ENCODE measurements at places on chromosomes 12 and 14.
A peak's percentile ranks its signal among the peaks of the same experiment; 100 is the strongest.

DNA sequence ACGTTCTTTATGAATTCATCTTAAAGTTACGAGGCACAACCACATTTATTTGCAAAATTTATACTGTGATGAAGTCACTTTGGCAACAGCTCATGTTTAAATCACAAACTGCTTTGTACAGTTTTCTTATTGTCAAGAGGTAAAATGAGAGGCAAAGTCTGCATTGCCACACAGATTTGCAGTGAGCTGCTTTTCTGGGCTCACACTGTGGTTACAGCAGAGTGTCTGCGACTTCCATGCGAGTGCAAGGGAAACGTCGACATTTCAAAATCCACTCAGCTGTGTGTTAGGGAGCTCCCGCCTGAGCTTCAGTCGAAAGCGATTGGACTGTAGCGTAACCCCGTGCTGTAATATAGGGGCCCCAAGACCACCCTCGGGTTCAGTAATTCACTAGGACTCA, 13.0 kb downstream of the MTA1 start:
- no peak for DNase-seq

DNA sequence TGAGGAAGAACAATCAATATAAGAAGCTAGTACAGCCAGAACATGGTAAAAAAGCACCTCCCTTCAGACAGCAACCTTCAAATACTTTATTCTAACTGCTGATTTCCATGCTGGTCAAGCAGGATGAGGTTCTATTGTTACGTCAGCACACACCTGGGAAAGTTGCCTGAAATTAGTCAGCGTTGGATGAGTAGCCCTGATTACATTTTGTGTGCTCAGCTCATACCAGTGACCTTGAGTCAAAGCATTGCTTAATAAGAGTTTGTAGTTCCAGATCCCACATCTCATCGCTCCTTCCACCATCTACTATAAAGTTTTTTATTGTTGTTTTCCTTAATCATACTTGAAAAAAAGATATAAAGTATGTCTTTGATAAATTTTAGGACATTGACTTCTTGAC, 361.5 kb downstream of the EGLN3 start:
- DNase-seq, result no peak

- DNase-seq, result no peak
These were observed 104.0 kb downstream of the CALM1 start for GRCh38 chr14:90500665-90501370.

DNA sequence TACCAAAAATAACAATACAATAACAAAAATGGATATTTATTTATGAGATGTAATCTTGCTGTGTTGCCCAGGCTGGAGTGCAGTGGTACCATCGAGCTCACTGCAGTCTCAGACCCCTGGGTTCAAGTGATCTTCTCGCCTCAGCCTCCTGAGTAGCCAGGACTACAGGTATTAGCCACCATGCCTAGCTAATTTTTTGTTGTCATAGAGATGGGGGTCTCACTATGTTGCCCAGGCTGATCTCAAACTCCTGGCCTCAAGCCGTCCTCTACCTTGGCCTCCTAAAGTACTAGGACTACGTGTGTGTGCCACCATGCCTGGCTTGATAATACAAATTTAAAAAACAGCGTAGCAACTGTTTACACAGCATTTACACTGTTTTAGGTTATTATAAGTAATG, 23.1 kb downstream of the ARHGAP5 start:
- no peak for DNase-seq

DNA sequence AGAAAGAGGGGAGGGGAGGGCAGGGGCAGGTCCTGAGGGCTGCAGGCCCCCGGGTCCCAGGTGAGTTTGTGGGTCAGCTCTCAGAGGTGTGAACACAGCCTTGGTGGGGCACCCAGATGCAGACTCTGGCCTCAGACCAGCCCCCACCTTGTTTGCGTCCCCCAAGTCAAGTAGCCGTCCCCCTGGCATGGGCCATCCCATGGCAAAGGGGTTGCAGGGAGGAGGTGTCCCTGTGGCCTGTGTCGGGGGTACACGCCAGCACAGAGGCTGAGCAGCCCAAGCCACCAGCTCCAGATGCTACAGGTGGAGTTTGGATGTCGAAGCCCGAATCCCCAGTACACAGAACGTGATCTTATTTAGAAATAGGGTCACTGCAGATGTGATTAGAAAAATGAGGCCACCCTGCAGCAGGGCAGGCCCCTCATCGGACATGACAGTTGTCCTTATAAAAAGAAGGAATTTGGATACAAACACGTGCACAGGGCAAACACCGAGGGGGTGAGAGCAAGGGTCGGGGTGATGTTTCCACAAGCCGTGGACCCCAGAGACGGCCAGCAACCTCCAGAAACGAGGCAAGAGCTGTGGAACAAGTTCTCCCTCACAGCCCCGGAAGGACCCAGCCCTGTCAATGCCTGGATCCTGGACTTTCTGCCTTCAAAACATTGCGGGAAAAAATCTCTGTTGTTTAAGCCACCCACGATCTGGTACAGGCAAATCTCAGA, 141.2 kb upstream of the C14orf180 start:
- no peak for DNase-seq

DNA sequence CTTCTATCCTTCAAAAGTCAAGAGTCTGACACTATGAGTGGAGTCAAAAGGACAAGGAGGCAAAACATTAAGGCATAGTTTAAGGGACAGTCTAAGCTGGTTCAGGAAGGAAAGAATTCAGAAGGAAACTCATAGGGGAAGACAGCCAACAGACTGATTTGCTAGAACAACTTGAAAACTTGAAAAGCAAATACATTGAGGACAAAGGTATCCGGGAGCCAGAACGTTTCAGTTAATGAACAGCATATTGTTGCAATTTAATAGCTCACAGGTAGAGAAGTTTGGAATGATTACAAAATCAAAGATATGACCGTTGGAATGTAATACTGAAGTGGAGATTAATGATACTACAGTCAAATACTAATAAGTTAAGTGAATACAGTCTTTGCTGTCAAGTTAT, 312.8 kb upstream of the RPL10L start:
- DNase-seq, result no peak

- no peak for DNase-seq
These were observed 301.5 kb downstream of the NELL2 start for GRCh38 chr12:44574586-44574985.

- no peak for DNase-seq
These were observed 281.0 kb upstream of the RGS6 start for GRCh38 chr14:71651228-71651627.

GRCh38 chr12:5369298-5369697, 62.6 kb upstream of the NTF3 start:
- DNase-seq, result no peak

DNA sequence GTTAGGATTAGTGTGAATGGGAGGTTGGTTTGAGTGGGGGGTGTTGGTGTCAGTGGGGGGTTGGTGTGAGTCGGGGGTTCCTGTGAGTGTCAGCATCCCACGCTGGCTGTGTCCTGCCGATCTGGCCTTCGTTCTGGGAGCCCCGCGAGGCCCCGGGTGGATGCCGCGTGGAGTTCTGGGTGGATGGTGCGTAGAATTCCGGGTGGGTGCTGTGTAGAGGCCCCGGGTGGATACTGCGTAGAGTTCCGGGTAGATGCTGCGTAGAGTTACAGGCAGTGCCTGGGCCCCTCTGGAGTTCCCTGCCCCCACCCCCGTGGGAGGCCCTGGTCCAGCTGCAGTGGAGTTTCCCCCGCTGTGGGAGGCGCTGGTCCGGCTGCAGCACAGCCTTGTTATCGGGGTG, 8.7 kb downstream of the NOC4L start:
- DNase-seq, result no peak

GRCh38 chr14:74794947-74795346, 31.8 kb downstream of the YLPM1 start:
- DNase-seq, result no peak

DNA sequence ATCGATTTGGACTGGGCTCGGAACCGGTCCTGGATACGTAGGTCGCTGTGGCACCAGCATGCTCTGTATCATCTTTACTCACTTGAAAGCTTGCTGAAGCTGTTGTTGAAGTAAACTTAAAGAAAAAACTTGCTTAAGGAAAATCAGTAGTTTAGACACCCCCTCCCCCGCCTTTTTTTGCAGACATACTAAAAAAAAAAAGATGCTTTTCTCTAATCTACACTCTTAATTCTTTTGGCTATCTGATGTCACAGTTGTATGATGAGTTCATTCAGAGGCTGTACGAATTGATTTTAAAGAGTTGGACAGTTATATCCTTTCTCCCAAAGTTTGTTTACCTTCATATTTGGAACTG, 865 bp downstream of the FRS2 start:
- no peak for DNase-seq

DNA sequence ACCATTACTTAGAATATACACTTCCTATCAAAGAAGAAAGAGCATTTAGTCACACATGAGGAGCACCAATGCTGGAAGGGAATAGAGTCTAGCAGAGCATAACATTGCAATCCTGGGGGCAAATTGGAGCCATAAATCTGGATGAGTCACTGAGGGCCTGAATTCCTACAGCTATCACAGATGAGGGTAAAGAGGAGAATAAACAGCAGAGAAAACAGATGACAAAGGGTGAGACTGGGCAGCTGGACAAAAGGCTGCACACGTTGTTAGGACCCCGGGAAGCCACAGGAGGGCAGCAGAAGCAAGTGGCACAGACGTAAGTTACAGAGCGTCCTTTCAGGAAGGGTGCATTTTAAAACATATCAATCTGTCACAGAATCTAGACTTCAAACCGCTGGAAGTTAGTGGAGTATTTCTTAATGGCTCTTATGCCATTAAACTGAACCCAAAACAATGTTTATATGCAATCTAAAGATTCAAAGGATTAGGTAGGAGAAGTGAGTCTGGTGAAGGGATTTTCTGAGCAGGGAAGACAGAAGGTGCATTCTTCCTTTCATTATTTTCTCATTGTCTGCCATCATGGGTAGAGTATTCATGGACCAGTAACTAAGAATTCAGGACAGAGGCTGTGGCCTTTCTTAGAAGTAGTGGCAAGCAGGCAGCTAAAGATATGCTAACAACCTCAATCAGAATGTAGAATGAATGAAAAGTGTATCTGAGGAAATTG, 159.8 kb upstream of the DAAM1 start:
- peak; percentile 56 for DNase-seq

DNA sequence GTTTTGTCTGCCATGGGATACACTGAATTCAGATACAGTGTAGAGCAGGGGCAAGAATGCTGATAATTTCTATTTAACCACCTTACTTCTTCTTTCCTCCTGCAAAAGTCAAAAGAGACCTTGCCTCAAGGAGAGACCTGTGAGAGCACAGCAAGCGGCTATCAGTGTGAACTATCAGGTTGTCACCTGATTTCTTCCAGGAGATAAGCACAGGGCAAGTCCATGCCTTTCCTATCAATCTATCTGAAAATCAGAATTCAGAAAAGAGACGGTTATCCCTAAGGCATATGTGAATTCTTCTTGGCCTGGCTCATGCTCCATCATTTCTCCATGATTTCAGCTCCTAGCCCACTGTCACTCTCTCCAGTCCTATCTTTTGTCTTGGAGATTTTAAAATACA, 128.9 kb upstream of the CCND2 start:
- no peak for DNase-seq

DNA sequence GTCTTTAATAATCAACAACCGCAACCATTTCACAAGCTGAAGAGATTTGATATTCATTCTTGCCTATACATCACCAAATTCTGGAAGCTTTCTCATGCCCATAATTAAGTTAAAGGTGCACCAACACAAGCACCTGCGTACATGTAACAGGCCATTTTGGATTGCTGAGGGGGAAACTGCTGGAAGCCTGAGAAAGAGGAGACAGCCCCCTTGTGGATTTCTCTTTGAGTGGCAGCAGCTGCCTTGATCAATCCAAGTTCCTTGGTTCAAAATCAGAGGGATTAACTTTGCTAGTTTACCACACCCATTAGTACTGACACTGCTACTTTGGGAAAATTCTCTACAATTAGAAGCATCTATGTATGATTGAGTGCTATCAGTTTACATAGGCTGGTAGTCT, 321.1 kb downstream of the NOVA1 start:
- DNase-seq, result no peak

- no peak for DNase-seq
These were observed 111.7 kb downstream of the KTN1 start for GRCh38 chr14:55691659-55692058.

DNA sequence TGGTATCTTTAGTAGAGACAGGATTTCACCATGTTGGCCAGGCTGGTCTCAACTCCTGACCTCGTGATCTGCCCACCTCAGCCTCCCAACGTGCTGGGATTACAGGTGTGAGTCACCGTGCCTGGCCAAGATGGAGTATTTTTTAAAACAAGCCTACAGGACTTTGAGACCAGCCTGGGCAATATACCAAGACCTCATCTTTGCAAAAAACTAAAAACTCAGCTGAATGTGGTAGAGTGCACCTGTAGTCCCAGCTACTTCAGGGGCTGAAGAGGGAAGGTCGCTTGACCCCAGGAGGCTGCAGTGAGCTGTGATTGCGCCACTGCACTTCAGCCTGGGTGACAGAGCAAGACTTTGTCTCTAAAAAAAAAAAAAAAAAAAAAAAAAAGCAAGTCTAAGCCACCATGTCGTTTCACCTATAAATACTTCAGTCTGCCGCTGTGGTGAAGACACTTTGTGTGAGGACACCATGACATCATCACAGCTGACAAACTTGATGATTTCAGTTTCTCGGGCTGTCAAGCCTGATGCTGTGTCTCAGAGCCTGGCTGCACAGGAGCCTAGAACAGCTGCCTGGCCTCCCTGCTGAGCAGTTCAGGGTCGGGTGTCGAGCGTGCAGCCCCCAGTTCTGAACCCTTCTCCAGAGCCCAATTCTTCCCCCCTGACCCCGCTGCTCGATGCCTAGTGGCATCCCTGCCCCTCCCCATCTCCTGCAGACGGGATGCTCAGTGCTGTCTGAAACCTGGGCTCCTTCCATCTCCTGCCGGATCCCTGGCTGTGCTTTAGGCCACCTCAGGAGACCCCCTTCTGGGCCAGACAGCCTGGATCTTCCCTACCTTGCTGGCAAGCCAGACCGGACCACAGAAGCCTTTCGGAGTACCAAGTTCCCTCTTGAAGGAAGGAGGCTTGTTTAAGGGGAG, 119.2 kb upstream of the EVL start:
- DNase-seq, result no peak

DNA sequence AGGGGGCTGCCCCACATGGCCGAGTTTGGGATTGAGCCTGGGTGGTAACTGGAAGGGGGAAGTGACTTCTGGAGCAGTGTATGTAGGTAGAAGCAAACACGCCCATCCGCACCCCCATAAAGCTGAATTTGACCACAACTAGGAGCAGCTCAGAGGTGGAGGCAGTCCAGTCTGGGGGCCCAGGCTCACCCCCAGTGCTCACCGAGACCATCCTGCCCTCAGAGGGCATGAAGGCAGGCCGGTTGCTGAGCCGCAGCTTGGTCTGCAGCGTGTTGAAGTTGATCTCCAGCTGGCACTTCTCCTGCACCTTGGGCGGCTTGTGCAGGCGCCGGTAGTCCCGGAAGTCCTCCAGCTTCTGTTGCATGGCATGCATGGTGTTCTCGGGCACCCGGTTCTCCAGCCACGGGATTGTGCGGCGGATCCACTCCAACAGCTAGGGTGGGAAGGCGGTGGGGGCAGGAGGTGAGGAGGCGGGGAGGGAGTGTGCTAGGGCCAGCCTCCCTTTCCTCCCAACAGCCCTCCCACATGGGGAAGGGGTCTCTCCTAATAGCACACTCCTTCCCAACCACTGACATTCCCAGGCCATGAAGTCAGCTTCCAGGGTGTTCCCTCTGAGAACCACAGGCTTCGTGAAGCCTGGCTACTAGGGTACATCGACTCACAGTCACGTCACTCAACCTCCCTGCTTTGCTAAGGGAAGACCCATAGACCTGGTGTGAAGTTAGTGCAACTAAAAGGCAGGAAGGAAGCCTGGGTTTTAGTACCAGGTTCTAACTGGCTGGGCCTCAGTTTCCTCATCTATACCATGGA, 87.0 kb downstream of the ACTN1 start:
- DNase-seq, result no peak

GRCh38 chr12:6959058-6959804, 8.1 kb downstream of the PTPN6 start:
- DNase-seq, result no peak

All from HuH-7 (cell line).